ENCODE measurements at places on chromosomes 2 and 18. TPM values are rescaled to one million over a fixed set of nuclear protein-coding genes. Genes with fewer than 3 reads are reported as not detected.

DNA sequence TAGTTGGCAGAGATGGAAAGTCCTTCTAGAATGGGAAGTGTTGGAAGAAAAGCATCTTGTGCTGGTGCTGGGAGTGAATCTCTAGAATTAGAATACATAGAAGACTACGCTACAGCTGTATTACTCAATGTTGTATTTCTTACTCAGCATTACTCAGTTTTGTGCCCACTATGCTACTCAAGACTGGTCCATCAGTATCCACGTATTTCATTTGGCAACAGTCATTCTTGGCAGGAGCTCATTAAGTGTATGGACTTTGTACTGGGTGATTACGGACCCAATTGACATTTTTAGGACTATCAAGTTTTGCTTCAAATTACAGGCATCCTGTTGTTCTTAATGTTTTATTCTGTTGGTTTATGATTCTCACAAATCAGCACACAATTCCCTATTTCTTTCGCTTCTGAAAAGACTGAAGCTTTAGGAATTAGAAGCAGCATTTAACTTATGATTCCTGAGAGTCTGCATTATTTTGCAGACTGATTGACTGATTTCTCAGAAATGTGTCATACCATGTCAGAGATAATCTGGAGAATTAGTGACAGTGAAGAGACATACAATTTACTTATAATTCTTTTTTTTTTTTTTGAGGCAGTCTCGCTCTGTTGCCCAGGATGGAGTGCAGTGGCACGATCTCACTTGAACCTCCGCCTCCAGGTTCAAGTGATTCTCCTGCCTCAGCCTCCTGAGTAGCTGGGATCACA is 136.9 kb downstream of the MYO3B start:
- no peak for DNase-seq

- DNase-seq, result peak; percentile 55
These were observed 228.5 kb downstream of the GLI2 start for GRCh38 chr2:120963997-120964705.

DNA sequence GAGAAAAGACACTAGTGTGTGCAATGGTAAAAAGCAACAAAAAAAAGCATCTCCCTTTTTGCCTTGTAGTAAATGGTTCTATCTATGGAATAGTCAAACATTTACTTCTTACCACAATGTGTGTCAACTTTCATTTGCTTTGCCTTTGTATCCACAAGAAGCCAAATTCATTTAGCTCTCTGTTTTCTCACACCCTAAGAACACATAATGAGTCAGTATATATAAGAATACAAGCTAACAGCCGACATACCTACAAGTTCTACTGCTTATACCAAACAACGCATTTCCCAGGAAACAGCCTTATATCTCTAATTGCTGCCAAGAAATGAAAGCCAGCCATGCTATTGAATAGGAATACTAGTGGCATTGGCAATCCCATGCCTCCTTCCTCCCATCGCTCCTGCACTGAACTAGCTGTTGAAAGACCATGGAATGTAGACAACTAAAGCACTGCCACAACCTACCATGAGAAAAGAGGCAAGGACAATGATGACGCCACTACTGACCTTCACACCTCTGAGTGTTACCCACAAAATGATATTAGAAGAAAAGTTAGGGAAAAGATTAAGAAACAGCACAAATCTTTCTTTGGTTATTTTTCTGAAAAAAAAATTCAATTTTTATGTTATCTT is 243.9 kb downstream of the GCA start:
- DNase-seq, result no peak

DNA sequence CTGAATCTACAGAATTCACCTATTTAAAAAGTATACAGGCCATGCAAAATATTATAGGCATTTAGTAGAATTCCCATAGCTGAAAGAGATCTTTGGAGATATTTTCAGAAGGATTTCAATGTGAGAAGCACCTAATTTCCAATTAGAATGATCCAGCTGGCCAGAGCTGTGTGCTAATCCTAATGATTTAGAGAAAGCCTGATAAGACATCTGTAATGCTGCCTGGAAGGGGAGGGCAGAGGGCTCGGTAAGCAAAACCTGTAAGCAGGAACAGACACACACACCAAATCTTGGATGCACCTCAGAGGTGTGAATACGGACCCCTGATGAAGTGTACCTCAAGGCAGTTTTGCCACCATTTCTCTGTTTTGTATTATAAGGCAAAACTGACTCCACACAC is 14.0 kb downstream of the SERTAD2 start:
- no peak for DNase-seq

- peak; percentile 21 for DNase-seq
These were observed 43.3 kb downstream of the NFATC1 start for GRCh38 chr18:79438898-79439627.

DNA sequence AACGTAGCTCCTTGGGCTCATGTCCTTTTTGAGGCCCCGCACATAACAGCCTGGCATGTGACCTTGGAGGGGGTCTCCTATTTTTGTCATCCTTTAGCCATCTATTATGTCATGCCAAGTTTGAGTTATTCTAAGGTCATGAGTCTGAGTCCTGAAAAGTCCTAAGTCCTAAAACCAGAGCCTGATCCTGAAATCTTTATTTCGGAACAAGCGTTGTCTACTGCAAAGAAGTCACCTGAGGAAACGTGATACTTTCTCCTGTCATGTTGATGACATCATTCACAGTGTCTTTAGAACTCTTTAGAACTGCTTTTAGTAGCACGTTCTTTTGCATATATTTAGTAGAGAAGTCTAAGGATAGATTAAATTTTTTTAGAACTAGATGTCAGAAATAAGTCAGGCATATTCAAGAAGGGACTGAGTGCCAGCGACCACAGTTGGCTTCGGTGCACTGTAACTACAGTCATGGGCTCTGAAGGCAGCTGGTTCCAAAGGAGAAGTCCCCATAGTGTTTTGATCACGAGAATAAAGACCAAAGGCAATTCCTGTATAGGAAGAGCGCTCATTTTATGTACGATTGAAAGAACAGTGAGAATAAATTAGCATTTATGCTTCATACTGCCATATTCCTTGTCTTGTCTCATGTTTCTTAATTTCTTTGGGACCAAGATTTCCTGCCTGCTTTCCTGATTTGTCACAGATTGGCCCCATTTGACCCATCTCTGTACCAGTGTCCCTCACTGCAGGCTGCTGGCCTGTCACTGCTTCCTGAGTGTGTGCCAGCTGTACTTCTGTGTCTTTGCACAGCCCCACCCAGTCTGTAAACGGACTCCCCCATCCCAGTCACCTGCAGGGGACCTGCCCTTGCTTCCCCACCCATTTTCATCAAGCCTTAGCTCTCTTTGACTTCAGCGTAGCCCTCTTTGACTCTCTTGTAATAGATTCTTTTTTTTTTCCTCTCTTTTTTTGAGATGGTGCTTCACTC is 75.8 kb downstream of the ASAP2 start:
- no peak for DNase-seq

GRCh38 chr2:150486539-150487484 is 655 bp downstream of the RND3 start:
- peak; percentile 51 for DNase-seq

DNA sequence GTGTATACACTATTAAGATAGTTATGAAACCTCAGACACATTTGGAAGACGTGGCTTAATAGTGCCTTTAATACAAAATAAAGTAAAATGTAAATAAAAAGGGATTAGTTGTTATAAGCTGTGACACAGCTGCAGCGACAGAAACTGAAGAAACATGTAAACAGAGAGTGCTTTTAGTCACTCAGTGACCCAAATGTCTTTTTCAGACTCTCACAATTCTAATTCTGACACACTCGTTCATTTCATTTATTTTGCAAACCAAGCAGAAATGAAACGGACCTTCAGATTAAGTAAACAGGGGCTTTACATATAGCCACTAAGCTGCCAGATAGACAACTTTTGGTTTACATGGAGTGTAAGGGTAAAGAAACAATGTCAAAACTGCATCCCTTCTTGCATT is 181.0 kb upstream of the ETAA1 start:
- DNase-seq, result no peak

GRCh38 chr2:98177286-98177685 is 90.3 kb downstream of the VWA3B start:
- no peak for DNase-seq

DNA sequence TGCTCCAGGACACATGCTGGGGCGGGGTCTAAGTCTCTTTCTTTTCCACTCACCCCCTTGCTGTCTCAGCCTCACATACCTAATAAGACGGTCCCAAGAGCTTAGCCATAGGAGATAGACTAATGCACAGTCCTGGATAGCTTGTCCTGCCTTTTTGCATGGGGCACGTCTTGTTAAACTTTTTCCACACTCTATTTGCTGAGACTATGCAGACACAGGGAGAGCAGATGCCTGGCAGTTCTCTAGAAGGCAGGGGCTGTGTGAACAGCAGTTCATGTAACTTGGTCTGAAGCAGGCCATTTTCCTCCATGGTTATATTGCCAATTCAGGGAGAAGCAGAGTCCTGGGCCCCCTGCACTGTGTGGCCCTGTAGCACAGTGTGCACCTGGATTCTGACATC is 142.1 kb downstream of the SEPTIN10 start:
- DNase-seq, result no peak

DNA sequence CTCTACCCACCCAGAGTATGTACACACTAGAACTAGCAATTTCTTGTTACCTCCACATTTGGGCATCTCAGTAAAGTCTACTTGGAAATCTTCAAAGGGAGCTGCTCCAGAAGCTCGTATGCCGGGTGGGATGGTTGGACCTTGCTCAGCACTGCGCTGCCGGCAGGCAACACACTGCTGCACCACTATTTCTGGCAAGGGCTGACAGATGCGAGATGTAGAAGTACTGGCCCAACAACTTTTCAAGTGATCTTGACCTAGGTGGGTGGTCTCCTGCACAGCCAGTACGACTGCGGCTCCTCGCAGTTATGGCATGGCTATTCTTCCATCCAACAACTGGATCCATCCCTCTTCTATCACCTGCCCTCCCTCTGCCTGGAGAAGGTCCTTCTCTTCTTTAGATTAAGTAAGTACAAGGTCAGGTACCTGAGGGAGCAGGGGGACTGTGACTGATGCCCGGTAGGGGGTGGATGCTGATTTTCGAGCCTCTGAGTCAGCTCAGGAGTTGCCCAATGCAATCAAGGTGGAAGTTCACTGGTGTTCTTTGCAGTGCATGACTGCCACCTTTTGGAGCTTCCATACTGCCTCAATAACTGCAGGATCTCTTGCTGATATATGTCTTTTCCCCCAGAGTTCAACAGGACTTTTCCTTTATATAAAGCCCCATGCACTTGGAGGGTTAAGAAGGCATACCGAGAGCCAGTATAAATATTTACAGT is 100.4 kb upstream of the SLC1A4 start:
- DNase-seq, result peak; percentile 51

Gene FRZB
- total RNA-seq, result 0.10 TPM

Gene CRYGD
- not detected for total RNA-seq
